ENCODE measurements at places on chromosomes 2 and 18.

DNA sequence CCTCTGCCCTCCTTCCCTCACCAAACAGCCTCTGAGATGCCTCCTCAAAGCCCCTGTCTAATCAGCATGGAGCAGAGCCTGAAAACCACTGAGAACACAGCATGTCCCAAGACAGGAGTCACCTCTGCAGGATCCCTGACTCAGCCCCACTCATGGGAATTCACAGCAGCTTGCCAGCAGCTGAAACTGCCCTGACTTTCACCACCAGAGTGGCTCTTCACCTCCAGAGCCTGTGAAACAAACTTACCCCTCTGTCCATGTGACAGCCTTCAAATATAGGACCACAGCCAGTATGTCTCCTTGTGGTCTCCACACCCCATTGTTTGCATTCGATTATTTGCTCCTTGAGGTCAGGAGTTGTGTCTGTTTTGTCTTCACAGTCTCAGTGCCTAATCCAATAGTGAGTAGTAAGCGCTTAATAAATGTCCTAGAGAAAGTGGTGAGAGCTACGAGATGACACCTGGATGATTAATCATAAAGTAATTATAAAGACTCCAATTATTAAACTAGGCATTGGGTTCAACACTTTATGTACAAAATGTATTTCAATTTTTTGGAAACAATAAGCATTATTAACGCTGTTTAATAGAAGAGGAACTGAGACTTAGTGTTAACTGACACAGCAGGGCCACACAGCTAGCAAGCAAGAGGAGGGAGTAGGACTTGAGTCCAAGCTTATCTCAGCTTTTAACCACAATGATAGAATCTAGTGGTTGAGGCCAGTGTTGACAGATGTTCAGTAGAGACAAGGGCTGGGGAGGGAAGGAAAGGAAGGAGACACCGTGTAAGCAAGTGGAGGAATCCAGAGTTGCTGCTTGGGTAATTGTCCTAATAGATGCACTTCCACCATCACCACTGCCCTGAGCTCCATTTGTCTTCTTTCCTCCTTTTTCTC is 358.7 kb upstream of the TNP1 start:
- DNase-seq: no peak

DNA sequence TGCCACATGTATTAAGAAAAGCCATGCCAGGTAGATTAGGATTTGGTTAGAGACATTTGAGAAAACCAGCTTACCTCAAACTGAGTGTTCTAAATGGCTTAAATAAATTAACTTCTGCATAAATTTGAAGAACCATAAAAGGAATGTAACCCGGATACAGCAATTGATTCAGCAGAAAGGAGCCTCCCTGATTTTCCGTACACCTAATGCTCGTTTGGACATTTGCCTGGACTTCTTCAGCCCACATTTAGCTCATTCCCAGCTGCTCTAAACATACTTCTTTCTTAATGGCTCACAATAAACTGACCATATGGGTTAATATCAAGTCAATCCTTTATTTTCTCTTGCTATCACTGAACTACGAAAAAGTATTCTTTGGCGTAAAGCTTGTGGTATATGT is 392.4 kb downstream of the ZNF516 start:
- DNase-seq: no peak

DNA sequence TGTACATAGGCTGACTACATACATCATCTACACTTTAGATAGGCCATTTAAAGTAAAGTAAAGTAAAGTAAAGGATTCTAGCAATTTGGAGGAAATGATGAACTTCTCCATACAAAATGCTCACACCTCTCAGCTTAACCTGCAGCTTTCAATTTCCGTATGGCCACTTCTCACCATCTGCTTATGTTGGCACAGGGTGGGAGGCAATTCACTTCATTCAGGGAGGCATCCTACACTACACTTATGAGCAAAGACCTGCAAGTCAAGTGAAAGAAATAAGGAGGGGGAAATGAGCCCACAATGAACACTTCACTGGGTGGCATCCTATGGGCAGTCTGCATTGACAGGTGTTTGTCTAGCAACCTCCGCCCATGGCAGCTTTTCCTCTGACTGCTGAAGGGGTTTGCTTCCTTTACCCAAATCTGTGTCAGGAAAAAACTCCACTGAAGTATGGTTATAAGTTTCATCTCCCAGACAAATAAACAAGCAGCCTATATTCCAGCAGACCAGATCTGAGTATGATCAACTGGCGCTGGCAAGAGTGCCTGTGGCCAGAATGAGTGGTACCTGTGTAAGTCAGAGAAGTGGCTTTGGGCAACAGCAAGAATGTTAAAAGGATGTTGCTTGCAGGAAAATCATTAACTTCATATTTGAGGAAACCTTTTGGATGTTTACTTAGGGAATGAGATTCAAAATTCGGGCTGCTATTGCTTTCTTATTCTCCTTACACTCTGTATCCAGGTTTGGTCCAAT is 449.1 kb downstream of the TGIF1 start:
- no peak for DNase-seq

DNA sequence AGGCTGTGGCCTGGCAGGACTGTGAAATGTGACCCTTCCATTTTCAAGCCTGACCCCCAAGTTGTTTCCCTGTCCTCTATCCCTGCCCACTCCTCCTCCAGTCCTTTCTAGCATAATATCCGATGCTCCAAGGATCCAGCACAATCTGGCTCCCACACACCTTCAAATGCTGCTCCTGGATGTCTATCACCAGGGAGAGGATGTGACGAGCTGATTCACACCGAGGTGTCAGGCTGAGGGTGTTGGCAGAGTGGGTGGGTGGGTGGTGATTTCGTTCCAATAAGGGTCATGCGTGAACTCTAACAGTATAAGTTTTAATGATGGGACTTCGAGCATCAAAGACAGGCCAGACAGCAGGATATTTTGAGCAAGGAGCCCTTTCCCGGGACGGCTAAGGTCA is 107.8 kb downstream of the CELF4 start:
- DNase-seq: no peak

- DNase-seq: no peak
Observed at GRCh38 chr2:180983468-180984242, 3.2 kb downstream of the UBE2E3 start.
